Upper lobe of left lung (tissue), 6 donors: ENCODE measurements at places on chromosomes 6 and 20.
A peak's percentile ranks its signal among the peaks of the same experiment; 100 is the strongest.

GRCh38 chr20:52054123-52054522, 137.5 kb downstream of the ZFP64 start:
- no peak for DNase-seq

GRCh38 chr6:158900663-158901312, 81.6 kb upstream of the EZR start:
- DNase-seq = no peak

- DNase-seq = no peak
Observed at GRCh38 chr6:163432300-163432699, 17.8 kb downstream of the QKI start.

- no peak for DNase-seq
Observed at GRCh38 chr20:33785503-33785902, 25.6 kb upstream of the CHMP4B start.

GRCh38 chr20:53003420-53004154, 31.4 kb downstream of the TSHZ2 start:
- no peak for DNase-seq

GRCh38 chr6:162907876-162908481, 180.2 kb downstream of the PACRG start:
- no peak for DNase-seq

DNA sequence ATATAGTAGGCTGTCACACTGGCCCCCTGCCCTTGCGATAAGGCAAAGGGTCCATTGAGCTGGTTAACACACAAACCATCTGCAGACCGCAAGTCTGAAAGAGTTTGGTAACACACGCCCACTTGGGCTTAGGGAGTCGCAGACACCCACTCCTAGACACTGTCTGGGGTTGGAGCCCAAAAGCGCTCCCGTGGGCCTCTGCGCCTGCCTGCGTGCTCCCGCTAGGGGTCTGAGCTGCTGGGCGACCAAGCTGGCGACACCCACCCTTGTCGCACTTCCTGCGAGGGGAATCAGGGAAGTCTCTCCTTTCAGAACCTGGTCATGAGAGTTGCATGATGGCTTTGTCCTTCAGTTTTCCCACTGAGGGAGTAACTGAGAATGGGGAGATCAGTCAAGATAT, 653.0 kb downstream of the HTR1B start:
- peak; percentile 45 for DNase-seq
